Thymus (tissue), 14 donors: ENCODE measurements at places on chromosomes 11 and 22. TPM values are rescaled to one million over a fixed set of nuclear protein-coding genes. Genes with fewer than 3 reads are reported as not detected.

GRCh38 chr11:118687906-118688305 is 8.5 kb upstream of the TREH start:
- H3K4me3 ChIP-seq = no peak overlapping the region
- peaks cover 11% of the 10 kb centered on the region for H3K27me3 ChIP-seq
- no peak overlapping the region for H3K27ac ChIP-seq
- no peak for DNase-seq
- peaks cover 15% of the 10 kb centered on the region for H3K4me1 ChIP-seq

DNA sequence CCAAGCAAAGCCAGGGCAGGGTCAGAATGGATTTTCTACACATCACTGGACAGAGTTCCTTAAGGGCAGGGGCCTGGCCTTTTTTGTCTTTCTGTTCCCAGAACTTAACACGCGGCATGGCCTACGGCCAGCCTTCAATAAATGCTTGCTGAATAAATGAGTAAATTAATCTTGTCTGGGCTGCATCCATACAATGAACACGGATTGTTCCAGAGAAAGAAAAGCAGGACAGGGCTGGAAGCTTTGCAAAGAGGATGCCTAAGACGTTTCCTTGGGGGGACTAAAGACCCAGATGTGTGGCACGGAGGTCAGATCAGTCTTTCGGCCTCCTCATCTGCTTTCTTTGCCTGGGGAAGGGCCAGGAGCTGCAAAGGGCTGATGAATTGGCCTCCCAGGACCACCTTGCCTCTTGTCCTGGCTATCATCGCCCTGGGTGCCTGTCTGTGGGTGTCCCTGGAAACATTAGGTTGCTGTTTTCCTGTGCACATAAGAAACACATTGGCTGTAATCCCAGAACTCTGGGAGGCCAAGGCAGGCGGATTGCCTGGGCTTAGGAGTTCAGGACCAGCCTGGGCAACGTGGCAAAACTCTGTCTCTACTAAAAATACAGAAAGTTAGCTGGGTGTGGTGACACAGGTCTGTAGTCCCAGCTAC is 20.8 kb upstream of the RFPL3 start:
- H3K4me1 ChIP-seq = no peaks in the 10 kb centered on the region
- no peak overlapping the region for H3K4me3 ChIP-seq

GRCh38 chr11:17165247-17165890 is 42.4 kb downstream of the PIK3C2A start:
- H3K4me1 ChIP-seq = no peaks in the 10 kb centered on the region
- H3K4me3 ChIP-seq = no peak overlapping the region
- peaks cover 5% of the 10 kb centered on the region for H3K36me3 ChIP-seq
- no peak overlapping the region for H3K27ac ChIP-seq
- no peaks in the 10 kb centered on the region for H3K27me3 ChIP-seq

DNA sequence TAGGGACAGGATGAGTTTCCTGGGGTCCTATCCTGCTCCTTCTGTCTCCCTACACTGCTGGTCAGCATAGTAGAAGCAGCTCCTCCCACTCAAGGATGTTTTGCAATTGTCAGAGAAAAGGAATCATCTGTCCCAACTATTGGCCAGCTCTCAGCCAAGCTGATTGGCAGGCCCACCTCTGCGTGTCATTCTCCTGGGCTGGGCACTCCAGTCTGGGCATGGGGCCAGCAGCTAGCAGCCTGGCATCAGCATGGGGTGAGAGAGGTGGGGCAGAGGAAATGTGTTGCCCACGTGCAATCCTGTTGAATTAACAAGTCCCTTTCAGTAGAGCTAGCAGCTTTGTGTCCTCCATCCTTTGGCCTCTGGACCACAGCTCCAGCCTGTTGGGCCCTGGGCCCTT is 14.1 kb downstream of the ANKK1 start:
- no peak overlapping the region for H3K4me3 ChIP-seq
- H3K36me3 ChIP-seq = no peaks in the 10 kb centered on the region
- no peaks in the 10 kb centered on the region for H3K4me1 ChIP-seq
- no peaks in the 10 kb centered on the region for H3K27me3 ChIP-seq

DNA sequence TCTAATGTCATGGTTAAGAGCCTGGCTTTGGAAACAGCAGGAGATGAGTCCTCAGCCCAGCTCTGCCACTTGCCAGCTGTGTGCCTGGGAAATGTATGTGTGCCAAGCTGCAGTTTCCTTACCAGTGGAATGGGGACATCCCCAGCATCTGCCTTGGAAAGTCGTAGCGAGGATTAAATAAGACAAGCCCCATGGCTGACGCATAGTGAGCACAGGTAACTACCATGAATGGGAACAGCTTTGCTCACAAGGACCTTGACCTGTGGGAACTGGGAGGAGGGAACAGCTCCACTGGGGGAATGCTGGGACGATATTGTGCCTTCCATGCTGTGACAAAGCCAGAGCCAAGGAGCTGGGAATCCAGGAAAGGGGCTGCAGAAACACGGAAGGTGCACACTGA is 2.6 kb upstream of the DSCAML1 start:
- no peak overlapping the region for H3K27ac ChIP-seq
- no peaks in the 10 kb centered on the region for H3K4me1 ChIP-seq
- DNase-seq = no peak
- H3K4me3 ChIP-seq = no peak overlapping the region

DNA sequence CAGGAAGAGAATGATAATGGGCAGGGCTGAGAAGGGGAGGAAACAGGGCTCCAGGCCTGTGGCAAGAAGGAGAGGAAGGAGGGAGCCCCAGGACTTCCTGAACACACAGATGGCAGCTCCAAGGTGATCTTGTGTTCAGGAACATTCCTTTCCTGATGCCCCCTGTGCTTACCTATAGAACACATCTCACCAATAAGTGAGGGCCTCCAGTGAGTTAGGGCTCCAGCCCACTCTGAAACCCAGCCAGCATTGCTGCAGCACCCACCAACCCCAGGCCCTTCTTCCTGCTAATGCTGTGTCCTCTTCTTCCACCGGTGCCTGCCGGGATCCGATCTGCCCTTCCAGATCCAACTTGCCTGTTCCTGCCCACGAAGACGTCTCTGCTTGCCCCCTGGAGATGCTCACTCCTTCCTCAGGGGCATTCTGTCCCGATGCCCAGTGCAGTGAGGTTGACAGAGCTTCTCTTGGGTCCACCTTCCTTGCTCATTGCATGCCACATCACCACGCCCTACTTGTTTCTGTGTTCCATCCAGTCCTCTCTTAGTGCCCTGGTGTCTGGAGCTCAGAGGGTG is 17.4 kb downstream of the ANKK1 start:
- no peaks in the 10 kb centered on the region for H3K36me3 ChIP-seq
- no peak overlapping the region for H3K27ac ChIP-seq
- DNase-seq = no peak
- H3K27me3 ChIP-seq = no peaks in the 10 kb centered on the region

- H3K4me1 ChIP-seq = peaks cover 24% of the 10 kb centered on the region
- H3K36me3 ChIP-seq = no peaks in the 10 kb centered on the region
- H3K27ac ChIP-seq = peak overlapping the region; percentile 73
- no peaks in the 10 kb centered on the region for H3K27me3 ChIP-seq
Measured at GRCh38 chr22:30195245-30196140, 51.1 kb downstream of the LIF start.

- H3K27me3 ChIP-seq = no peaks in the 10 kb centered on the region
- peaks cover 14% of the 10 kb centered on the region for H3K4me1 ChIP-seq
- peaks cover 3% of the 10 kb centered on the region for H3K36me3 ChIP-seq
- peak; percentile 82 for DNase-seq
- peak within 1 kb of the TSS; percentile 94 for H3K27ac ChIP-seq
Measured at GRCh38 chr11:116772443-116773202, at the start of gene BUD13. Gene BUD13, minus strand, starts transcription at chr11:116772987. Its CDS starts 23 bp downstream, at chr11:116772964.

DNA sequence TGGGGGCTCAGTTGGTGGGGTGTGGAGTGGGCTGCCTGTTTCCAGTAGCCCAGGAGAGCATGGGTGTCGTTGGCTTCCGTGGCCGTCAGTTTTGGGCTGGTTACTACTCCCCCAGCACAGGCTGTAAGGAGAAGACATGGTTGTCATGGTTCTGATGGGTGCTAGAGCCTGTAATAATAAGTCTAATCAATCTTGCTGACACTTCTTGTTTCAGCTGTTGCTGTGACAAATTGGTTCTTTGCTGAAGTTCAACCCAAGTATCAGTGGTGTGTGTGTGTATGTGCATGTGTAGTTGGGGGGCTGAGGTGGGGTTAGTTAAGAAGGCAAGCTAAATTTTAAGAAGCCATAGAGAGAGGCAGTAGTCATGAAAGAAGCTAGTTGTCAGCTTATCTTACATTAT is 61.3 kb upstream of the DBX1 start:
- H3K36me3 ChIP-seq = no peaks in the 10 kb centered on the region
- DNase-seq = no peak
- H3K27me3 ChIP-seq = no peaks in the 10 kb centered on the region
- H3K27ac ChIP-seq = no peak overlapping the region

- H3K4me3 ChIP-seq = peak within 1 kb of the TSS; percentile 62
- no peak for DNase-seq
- peaks cover 41% of the 10 kb centered on the region for H3K4me1 ChIP-seq
Measured at GRCh38 chr11:10304495-10305261, at the start of gene ADM. Gene ADM, plus strand, starts transcription at chr11:10305073. Its CDS starts 628 bp downstream, at chr11:10305701.

DNA sequence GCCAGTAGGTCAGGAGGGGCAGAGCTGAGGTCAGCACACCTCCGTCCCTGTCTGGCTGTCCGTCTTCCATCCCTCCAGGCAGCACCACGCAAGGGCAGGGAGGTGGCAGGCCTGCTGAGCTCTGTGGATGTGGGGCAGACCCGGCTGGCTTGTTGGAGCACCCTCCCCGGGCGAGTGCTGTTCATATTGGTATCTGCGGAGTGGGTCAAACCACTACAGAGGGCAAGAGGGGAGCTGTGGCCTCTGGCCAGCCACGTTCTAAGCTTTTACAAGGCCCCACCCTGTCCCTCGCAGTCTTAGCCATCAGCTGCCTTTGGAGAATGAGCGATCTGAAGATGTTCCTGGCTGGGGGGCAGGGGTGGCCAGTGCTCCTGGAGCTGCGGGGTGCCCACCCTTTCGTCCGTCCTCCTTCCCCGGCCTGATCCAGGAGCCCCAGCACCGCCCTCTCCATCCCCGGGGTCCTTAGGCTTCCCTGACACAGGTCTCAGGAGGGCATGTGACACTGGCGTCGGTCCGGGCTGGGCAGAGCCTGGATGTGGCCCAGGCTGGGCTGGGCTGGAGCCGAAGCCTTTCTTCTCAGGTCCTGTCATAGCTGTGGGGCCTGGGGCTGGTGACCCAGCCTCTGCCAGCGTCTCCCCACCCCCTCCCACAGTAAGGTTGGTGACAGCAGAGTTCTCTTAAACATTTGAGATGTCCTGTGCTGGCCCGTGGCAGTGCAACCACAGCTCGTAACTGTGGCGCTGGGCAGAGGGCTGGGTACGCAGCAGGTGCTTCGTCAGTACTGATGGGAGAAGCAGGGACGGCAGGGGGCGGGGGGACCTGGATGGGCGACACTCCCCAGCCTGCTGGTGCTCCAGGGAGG is 31.7 kb upstream of the GRAMD4 start:
- H3K4me3 ChIP-seq = no peak overlapping the region
- DNase-seq = no peak
- H3K4me1 ChIP-seq = peaks cover 26% of the 10 kb centered on the region
- no peaks in the 10 kb centered on the region for H3K27me3 ChIP-seq
- no peak overlapping the region for H3K27ac ChIP-seq

DNA sequence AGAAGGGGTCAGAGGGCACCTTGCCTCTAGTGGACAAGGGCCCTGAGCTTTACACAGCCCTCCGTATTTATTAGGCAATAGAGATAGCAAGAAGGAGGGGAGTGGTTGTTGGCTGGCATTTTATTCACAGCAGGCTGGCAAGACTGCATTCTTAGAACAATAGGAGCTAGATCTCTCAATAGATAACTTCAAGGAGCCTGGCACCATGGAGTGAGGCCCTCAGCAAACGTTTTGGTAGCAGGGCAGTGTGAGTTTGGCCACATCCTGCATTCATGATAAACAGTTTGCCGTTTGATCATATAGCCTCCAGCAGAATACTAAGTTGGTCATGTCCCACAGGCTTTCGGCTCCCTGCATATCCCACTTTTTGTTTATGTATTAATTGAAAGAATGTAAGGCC is 31.6 kb downstream of the OR10A6 start:
- H3K27me3 ChIP-seq = no peaks in the 10 kb centered on the region
- no peaks in the 10 kb centered on the region for H3K4me1 ChIP-seq
- H3K36me3 ChIP-seq = no peaks in the 10 kb centered on the region
- H3K27ac ChIP-seq = no peak overlapping the region
- no peak for DNase-seq
- H3K4me3 ChIP-seq = no peak overlapping the region

- H3K4me3 ChIP-seq = no peak overlapping the region
- no peak for DNase-seq
- H3K27ac ChIP-seq = no peak overlapping the region
- no peaks in the 10 kb centered on the region for H3K27me3 ChIP-seq
- H3K36me3 ChIP-seq = no peaks in the 10 kb centered on the region
- H3K4me1 ChIP-seq = no peaks in the 10 kb centered on the region
Measured at GRCh38 chr11:113119074-113119473, 157.9 kb downstream of the NCAM1 start.

DNA sequence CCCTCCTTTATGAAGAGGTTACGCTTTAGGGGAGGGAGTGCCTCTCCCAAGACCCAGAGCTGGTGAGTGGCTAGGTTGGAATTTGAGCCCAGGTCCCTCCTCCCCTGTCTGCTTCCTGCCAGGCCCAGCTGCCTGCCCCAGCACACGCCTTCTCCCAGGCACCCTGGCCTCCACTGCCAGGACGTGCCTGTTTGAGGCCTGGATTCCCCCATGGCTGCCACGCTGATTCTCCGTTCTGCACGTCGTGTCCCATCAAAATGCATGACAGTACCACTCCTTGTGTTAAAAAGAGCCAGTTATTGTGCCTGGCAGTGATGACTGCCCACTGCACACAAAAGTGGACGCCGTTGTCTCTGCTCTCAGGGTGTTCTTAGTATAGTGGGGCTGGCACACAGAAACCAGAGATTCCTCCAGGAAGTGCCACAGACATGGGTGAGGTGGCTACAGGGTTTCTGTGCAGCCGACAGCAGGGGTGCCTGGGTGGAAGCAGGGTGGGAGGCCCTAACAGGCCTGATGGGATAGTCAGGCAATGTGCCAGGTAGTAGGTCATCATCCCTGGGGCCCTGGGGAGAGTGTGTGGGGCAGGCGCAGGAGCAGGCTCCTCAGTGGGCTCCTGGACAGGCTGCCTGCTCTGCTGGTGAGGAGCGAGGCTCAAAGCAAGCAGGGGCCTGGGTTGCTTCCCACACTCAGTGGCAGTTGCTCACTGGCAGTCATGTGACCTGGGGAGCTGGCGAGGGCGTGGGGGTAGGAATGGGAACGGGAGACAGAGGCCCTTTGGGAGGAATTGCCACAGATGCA is 24.2 kb downstream of the MED15 start:
- peaks cover 36% of the 10 kb centered on the region for H3K36me3 ChIP-seq
- no peak for DNase-seq
- H3K4me1 ChIP-seq = peaks cover 56% of the 10 kb centered on the region

- H3K4me3 ChIP-seq = no peak overlapping the region
- no peaks in the 10 kb centered on the region for H3K36me3 ChIP-seq
- no peak for DNase-seq
- H3K4me1 ChIP-seq = no peaks in the 10 kb centered on the region
- no peak overlapping the region for H3K27ac ChIP-seq
- no peaks in the 10 kb centered on the region for H3K27me3 ChIP-seq
Measured at GRCh38 chr11:25727944-25728343, 604.0 kb upstream of the ANO3 start.

The CASP5 gene
- total RNA-seq = 0.33 TPM

The OR8H2 gene
- total RNA-seq = not detected

The SCGB2A2 gene
- 2.7 TPM for total RNA-seq

The CCDC116 gene
- 0.09 TPM for total RNA-seq

The TRIM6 gene
- 1.7 TPM for total RNA-seq

The MS4A18 gene
- not detected for total RNA-seq

The GRK3 gene
- total RNA-seq = 20.2 TPM
